ENCODE measurements at places on chromosomes 3 and 15.

GRCh38 chr3:63992516-63993209, 30.6 kb downstream of the PSMD6 start:
- DNase-seq, result no peak

GRCh38 chr3:10725846-10726245, 90.2 kb upstream of the SLC6A11 start:
- DNase-seq, result no peak

DNA sequence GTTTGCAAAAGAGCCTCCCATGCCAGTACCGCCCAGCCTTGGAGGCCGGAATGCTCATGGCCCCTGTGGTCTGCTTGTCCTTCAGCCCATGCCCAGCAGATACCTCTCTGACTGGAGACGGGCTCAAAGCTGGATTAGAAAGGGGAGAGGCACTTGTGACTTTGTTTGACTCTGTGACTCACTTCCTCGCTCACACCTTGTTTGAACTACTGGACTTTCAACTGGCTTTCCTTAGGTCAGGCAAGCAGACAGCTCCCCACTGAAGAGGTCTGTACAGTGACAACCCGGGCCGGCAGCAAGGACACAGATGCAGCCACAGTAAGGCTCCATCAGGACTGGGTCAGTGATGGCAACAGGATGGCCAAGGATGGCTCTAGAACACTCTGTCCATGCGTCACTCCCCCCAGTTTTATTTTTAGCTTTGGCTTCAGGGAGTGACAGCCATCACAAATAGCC, 98.6 kb upstream of the ABHD17C start:
- DNase-seq, result no peak

- peak; percentile 65 for DNase-seq
Measured at GRCh38 chr3:28053759-28054158, 187.7 kb upstream of the CMC1 start.

- no peak for DNase-seq
Measured at GRCh38 chr15:55800216-55800615, 57.3 kb upstream of the PRTG start.

- DNase-seq, result no peak
Measured at GRCh38 chr15:61186905-61187741, 42.0 kb downstream of the RORA start.

GRCh38 chr15:52281085-52282035, 14.2 kb downstream of the MYO5C start:
- no peak for DNase-seq

DNA sequence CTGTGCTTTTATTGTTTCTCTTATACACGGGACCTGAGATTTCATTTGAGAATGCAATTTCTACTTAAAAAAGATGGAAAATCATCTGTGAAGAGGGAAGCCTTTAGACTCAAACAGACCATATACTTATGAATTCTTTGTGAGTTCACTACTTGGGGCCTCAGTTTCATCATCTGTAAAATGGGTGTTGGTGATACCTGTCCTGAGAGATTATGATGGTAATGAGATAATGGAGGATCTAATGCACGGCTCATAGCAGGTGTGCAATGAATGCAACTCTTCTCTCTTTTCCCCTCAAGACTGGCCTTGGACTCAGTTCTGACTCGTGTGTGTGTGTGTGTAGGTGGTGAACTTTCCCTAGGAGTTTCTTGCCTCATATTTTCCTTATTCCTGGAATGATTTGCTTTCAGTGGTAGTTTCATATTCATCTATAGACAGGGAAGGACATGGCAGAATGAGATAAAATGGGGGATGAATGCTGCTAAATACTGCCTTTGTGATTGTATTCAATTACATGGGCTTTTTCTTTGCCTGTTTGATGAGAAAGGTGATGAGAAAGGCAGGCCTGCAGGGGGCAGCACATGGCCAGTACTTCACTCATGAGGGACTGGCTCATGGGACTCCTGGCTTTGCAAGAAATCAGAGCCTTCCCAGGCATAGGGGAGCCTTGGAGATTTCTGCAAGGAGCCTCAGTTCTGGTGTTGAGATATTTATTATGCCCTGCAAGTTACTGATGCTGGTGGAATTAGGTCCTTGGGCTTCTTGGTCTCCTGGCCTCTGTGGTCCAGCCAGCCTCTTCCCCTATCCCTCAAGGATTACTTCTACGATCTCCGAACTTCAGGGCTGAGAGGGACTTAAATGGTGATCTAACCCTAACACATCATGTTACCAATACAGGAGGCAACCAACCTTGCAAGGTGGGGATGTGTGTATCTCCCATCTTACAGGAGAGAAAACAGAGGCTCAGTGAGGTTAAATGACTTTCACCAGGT, 70.7 kb downstream of the RPLP1 start:
- peak; percentile 87 for DNase-seq

DNA sequence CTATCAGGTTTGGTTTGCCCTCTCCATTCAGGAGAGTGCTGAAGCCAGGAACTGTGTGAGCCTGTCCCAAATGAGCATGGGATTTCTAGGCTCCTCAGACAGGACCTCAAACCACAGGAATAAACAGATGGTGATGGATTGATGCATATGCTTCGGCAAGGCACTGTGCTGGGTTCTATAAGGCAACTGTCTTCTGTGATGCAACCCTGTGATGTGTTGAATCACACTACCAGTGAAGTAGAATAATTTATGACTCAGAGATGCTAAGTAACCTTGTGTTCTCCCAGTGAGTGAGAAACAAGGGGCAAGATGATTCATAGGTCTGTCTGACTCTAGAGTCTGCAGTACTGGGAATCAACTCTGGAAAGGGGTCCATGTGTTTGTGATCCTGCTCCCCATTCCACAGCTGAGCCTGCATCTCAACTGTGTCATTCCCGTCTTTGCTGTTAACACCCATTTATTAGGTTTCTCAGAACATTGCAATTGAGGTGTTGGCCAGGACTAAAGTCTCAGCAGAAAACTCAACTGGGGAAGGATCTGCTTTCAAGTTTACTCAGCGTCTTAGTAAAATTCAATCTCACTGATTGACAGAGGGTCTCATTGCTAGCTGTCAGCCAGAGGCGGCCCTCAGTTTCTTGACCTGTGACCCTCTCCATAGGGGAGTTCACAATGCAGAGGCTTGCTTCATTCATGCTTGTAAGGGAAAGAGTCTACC, 510.1 kb upstream of the CFAP20DC start:
- DNase-seq, result peak; percentile 76

- peak; percentile 38 for DNase-seq
Measured at GRCh38 chr15:74657846-74658245, 38.0 kb downstream of the EDC3 start.

DNA sequence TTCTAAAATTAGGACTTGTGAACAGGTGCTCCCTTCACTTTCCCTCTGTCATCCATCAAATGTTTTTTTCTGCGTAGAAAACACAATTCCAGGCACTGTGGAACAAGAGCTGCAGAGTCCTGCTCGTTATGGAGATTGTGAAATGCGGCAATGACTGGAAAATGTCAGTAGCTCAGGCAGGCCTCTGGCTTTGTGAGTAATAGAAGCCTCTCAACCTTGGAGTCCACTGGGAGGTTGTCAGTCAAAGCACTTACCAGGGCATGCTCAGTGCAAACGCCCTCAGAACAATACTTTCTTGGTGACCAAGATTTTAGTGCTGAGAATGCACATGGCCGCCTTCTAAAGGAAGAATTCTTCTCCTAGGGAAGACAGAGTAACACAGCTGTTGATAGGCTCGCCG, 26.7 kb upstream of the MED12L start:
- no peak for DNase-seq

- no peak for DNase-seq
Measured at GRCh38 chr3:65523878-65524277, 514.8 kb downstream of the MAGI1 start.

DNA sequence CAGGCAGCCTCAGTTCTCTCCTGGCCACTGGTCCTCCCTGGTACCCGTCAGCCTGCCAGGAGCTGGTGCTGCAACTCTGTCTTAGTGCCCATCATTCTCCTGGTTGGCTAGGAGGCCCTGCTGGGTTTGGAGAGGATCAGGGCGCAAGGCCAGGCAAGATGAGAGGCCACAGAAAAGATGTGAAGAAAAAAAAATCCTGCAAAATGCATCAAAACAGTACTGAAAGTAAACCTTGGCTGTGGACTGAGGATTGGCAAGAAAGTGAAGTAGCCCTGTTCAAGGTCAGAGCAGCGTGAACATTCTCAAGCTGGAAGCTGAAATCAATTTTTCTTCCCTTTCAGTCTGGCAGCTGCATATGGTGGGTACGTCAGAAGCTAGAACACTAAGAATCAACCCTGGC, 74.2 kb downstream of the GTF2E1 start:
- DNase-seq, result no peak

- DNase-seq, result no peak
Measured at GRCh38 chr3:38583688-38584087, 65.8 kb downstream of the SCN5A start.

- DNase-seq, result no peak
Measured at GRCh38 chr3:144760831-144761230, 789.2 kb downstream of the DIPK2A start.

- no peak for DNase-seq
Measured at GRCh38 chr3:21154911-21155310, 596.1 kb downstream of the ZNF385D start.

DNA sequence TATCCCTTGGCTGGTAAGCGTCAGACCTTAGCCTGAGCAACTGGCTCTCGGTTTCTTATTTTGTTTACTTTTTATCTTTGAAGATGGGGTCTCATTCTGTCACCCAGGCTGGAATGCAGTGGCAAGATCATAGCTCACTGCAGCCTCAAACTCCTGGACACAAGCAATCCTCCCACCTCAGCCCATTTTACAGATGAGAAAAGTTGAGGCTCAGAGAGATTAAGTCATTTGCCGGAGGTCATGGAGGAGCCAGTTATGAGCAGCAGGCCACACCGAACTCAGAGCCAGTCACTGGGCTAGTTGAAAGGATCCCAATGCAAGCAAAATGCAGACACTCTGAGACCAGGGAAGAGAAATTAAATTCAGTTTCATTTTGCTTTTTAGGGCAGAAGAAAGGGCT, 293.6 kb downstream of the SHQ1 start:
- no peak for DNase-seq

GRCh38 chr15:31245135-31245689, 81.4 kb upstream of the KLF13 start:
- no peak for DNase-seq

GRCh38 chr15:87962428-87962827, 294.1 kb downstream of the NTRK3 start:
- DNase-seq, result peak; percentile 28

- DNase-seq, result no peak
Measured at GRCh38 chr3:12754313-12754712, 4.7 kb downstream of the TMEM40 start.
